ENCODE measurements at places on chromosomes 16 and 17. TPM values are rescaled to one million over a fixed set of nuclear protein-coding genes. Genes with fewer than 3 reads are reported as not detected.

Gene FA2H
- 33.6 TPM for total RNA-seq

Gene ATP2C2
- total RNA-seq: 0.10 TPM

Gene GHDC
- total RNA-seq: 21.3 TPM

Gene HID1
- total RNA-seq: 10.4 TPM

Gene HCRT
- not detected for total RNA-seq

Gene CLN3
- total RNA-seq: 38.3 TPM

Gene KRT34
- total RNA-seq: 0.41 TPM

Gene P4HB
- 714 TPM for total RNA-seq

Gene ADAM11
- total RNA-seq: 2.0 TPM

Gene COPZ2
- total RNA-seq: 17.2 TPM

Gene HIGD1B
- total RNA-seq: not detected

Gene CCDC154
- 0.81 TPM for total RNA-seq

Gene CLDN6
- 0.20 TPM for total RNA-seq

Gene CLEC18B
- total RNA-seq: 0.35 TPM

Gene TNK1
- total RNA-seq: 1.4 TPM

Gene CHST6
- total RNA-seq: 0.16 TPM

Gene CFAP20
- 51.4 TPM for total RNA-seq

Gene IL21R
- total RNA-seq: not detected

Gene FADS6
- not detected for total RNA-seq

Gene GCGR
- total RNA-seq: 0.51 TPM

Gene RASD1
- total RNA-seq: 1.6 TPM

Gene FLYWCH1
- 17.9 TPM for total RNA-seq

Gene NOS2
- 0.19 TPM for total RNA-seq

Gene CRISPLD2
- 3.3 TPM for total RNA-seq

Gene CBFA2T3
- total RNA-seq: 0.86 TPM

Gene SPATA33
- 13.2 TPM for total RNA-seq

Gene UBALD1
- total RNA-seq: 66.1 TPM

Gene MRM1
- total RNA-seq: 16.5 TPM

Gene CCL14
- not detected for total RNA-seq

Gene PRSS33
- not detected for total RNA-seq

Gene EPX
- total RNA-seq: not detected

Gene HLF
- total RNA-seq: 0.23 TPM

Gene PLEKHG4
- total RNA-seq: 9.7 TPM

Gene SERPINF2
- total RNA-seq: 2.9 TPM

Gene USH1G
- 0.08 TPM for total RNA-seq

Gene TRPV3
- total RNA-seq: 0.59 TPM

Gene DHRS7C
- total RNA-seq: not detected

Gene PRDM7
- not detected for total RNA-seq
